ENCODE measurements at places on chromosomes 2 and 18. TPM values are rescaled to one million over a fixed set of nuclear protein-coding genes. Genes with fewer than 3 reads are reported as not detected.

The CCDC68 gene
- 18.4 TPM for total RNA-seq

- DNase-seq = no peak
These were observed 134.2 kb upstream of the NOL4 start for GRCh38 chr18:34358923-34359322.

GRCh38 chr2:197238043-197238365 is 72.6 kb downstream of the ANKRD44 start:
- no peak for DNase-seq

DNA sequence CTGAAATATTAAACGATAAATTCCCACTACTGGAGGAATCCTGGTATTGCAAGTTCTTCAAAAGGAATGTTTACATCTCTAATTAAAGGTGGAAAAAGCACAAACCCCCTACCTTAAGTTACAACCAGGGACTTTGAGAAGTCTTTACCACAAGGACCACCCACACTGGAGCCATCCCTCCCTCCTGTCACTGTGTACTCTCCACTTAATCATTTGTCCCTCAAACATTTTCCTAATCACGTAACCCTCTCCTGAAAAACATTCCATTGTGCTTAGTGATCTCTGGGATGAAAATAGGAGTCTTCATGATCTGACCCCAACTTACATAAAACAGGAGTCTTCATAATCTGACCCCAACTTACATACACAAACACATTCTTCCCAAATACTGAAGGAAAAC is 85.7 kb downstream of the SUCLG1 start:
- no peak for DNase-seq

GRCh38 chr2:197453914-197454398 is 604 bp downstream of the COQ10B start:
- no peak for DNase-seq

GRCh38 chr2:114442510-114442909 is at the start of gene DPP10:
Gene DPP10, plus strand, starts transcription at chr2:114442641.
- no peak for DNase-seq

GRCh38 chr2:193627187-193627926 is 1432.6 kb upstream of the TMEFF2 start:
- no peak for DNase-seq

- DNase-seq = no peak
These were observed 33.0 kb downstream of the MYT1L start for GRCh38 chr2:2298081-2298480.

The DLX1 gene
- total RNA-seq = 0.92 TPM

The NOSTRIN gene
- total RNA-seq = 18.3 TPM

The MYCN gene
- 0.21 TPM for total RNA-seq

The SCN3A gene
- 6.0 TPM for total RNA-seq

DNA sequence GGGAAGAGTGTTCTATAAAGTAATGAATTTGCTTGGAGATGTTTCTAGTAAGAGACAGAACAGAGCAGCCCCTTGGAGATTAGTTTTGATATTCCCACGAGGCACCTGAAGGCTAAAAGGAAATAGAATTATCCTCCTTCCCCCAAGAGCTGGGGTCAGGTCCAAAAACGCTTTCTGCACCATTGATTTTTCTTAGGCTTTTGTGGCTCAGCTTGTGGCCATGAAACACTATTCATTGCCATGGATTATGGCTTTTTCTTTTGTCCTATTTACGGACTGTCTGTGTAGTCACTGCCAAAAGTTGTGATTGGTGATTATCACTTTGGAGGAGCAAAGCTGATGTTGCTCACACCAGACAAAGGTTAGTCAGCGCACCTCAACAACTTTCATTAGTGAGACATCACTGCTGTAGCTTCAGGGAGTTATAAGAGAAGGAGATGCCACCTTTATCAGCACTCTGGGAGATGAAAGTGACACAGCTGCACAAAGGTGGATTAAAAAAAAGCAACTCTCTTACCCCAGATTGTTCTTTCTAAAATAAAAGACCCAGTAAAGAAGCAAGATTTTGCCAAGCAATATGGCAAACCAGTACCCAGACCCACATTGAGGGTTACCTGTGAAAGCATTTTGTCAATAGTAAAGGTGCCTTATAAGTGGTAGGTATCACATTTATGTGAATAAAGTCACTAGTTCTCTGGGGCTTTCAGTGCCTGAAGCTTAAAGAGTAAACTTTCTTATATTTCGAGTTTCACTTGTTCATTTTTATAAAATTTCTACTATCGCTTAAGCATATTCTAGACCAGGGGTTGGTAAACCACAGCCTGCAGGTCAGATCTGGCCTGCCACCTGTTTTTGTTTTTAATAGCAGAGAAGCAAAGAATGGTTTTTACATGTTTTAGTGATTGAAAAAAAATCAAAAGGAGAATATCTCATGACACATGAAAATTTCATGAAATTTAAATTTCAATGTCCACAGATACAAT is 10.6 kb downstream of the CXCR4 start:
- no peak for DNase-seq

The FNDC4 gene
- 32.9 TPM for total RNA-seq

- no peak for DNase-seq
These were observed 948.3 kb downstream of the CNTNAP5 start for GRCh38 chr2:124973396-124973795.
